Stimulated activated CD4-positive, alpha-beta T cell treated with anti-CD3 and anti-CD28 coated beads, Interleukin-15, amount 100 ng/mL, for 48 hours (primary cell): ENCODE measurements at places on chromosomes 11 and 22.

DNA sequence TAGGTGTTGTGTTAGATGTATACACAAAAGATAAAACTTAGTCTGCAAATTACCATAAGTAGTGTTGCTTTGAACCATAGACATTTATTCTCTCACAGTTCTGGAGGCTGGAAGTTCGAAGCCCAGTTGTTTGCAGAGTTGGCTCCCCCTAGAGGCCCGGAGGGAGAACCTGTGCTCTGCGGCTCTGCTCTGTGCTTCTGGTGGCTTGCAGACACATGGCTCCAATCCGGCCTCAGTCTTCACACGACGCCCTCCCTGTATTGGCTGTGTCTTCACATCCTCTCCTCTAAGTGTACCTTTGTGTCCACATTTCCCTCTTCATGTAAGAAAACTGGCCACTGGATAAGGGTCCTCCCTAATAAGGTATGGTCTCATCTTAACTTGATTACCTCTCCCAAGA, 128.4 kb downstream of the OPCML start:
- no peak for DNase-seq

GRCh38 chr11:16923987-16924386, 90.2 kb downstream of the PLEKHA7 start:
- no peak for DNase-seq

DNA sequence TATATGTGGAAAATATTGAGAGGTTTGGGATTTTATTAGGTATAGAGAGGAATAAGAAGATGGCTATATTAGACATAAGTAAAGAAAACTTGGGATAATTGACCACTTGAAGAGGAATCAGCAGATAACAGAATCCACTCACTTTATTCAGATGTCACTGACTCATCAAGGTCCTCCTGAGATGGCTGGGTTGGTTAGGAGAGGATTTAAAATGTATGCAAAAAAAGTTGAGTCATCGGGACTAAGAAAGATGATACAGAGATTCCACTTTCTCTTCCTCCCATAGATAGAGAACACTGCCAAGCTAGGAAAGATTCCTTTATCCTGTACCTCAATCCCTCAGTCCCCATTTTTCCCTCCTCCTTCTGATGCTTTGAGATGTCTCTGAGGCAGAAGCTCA, at the start of gene OR6A2:
Gene OR6A2 (minus strand): TSS at position 288 of the 400 bp plus-strand sequence. CDS start 3,981 bp downstream, outside the sequence.
- no peak for DNase-seq

- no peak for DNase-seq
These were observed 13.6 kb upstream of the OMP start for GRCh38 chr11:77089004-77089545.

DNA sequence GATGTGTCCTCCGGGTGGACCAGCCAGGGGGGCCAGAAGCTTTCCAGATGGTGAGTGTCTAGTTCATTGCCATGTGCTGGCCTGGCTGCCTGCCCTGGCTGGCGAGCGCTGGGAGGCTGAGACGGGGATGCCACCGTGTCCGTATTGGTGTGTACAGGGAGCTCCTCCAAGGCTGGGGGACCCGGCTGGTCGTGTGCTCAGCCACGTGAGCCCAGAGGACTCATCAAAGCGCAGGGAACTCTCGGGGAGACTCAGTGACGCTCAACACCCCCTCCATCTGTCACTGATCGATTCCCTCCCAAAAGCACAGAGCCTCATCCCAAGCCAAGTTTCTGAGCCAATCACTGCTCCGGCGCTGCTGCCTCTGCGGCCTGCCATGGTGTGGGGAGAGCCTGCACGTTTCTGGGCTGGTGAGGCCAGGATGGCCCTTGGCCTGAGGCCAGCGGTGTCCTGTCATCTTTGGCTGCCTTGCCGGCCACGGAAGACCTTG, 423.7 kb downstream of the SHANK2 start:
- no peak for DNase-seq

DNA sequence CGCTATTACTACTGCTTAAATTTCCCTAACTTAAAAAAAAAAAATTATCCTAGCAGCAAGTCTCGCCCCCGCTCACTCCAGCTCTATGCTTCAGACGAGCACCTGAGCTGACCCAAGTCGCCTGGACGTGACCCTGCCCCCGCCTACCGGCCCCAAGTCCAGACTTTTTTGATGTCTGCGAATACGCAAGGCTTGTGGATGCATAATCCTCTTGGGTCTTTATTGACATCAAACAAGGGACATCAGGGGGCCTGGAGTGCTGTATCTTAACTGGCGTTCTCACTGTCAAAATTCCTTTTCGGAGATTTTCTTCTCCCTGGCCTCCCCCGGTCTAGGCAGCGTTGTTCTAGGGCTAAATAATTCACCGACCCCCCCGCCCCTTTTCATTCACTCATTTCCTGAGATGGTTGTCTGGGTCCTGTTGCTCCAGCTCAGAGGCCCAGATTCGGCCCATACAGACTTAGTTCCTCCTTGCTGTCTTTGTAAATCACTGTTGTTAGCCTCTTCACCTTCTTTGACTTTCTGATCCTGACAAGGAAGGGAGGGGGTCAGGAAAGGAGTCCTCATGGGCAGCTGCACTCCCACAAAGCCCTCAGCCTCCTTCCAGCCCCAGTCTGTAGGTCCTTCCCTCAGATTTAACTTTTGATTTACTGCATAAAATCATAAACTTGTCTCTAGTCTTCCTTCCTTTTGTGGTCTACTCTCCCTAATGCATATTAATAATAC, 601 bp upstream of the LRP4 start:
- no peak for DNase-seq

DNA sequence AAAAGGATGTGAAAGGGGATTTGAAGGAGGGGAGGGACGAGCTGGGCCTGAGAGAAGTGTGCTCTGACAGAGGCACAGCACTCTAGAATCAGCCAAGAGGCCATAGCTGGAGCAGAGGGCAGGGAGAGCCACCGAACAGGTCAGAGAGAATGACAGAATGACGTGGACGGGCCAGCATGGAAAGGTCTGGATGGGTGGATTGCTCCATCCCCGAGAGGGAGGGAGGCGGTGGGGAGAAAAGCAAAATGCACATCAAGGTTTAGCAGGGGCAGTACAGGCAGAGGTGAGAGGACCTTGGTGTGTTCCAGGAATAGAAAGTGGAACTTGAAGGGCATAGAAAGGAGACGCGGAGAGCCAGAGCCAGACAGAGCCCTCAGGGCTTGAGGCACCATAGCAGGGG, 6.9 kb downstream of the PMM1 start:
- no peak for DNase-seq
